ENCODE measurements at places on chromosomes 7 and 10.
A peak's percentile ranks its signal among the peaks of the same experiment; 100 is the strongest.

- H3K36me3 ChIP-seq = peaks cover 11% of the 10 kb centered on the region
- no peak overlapping the region for H3K27ac ChIP-seq
- H3K27me3 ChIP-seq = no peaks in the 10 kb centered on the region
- no peak overlapping the region for H3K4me3 ChIP-seq
Observed at GRCh38 chr10:11478807-11479206, 132.6 kb downstream of the USP6NL start.

DNA sequence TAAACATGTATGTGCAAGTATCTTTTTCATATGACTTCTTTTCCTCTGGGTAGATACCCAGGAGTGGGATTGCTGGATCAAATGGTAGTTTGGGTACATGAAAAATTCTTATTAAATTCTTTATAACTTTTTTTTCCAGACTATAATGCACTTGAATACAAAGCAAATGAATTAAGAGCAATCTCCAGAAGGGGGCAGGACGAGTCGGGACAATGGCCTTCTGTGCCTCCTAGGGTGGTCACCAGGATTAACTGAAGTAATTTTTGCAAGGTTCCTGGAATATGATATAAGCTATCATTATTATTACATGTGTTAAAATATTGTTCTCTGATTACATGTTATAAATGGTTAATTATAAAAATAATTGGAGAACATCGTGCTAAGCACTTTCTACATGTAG is 127.2 kb downstream of the PPP1R17 start:
- H3K36me3 ChIP-seq = no peaks in the 10 kb centered on the region
- H3K27ac ChIP-seq = no peak overlapping the region
- H3K27me3 ChIP-seq = no peaks in the 10 kb centered on the region
- no peak overlapping the region for H3K4me3 ChIP-seq
- DNase-seq = no peak

DNA sequence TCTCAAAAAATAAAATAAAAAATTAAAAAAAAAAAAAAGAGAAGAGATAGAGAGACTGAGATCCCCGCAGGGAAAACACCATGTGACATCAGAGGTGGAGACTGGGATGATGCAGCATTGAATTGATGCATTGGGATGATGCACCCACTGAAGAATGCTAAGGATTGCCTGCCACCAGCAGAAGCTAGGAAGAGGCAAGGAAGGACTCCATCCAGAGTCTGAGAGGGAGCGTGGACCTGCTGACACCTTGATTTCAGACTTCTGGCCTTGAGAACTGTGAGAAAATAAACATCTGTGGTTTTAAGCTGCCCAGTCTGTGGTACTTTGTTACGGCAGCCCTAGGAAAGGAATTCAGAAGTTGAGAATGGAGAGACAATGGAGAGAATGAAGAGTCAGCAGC is 89.8 kb upstream of the PRPS1L1 start:
- no peak for DNase-seq
- H3K4me1 ChIP-seq = no peaks in the 10 kb centered on the region
- H3K36me3 ChIP-seq = no peaks in the 10 kb centered on the region
- H3K27ac ChIP-seq = no peak overlapping the region
- no peaks in the 10 kb centered on the region for H3K27me3 ChIP-seq

DNA sequence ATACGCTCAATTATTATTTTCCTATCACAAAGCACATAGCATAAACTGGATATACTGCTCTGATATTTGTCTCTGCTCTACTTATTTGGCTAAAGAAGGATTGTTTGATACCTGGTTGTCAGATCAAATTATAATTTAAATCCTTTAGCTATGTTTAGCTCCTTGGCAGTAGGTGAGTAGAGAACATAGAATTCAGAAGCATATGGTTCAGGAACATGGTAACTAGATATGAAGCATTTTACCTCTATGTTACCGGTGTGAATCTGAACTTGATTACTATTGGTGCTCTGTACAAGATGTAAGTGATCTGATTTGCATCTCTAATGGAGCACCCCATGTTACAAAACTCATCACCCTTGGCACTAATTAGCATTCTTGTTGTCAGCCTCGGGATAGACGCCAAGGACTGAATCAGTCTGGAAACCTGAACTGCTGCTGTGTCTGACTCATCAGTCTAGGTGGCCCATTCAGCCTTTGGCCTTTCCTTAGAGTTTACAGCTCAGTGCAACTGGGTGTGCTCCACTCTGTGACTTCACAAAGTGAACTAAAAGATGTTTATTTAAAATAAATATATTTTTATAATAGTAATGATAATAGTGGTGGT is 12.3 kb upstream of the MYPN start:
- DNase-seq = no peak
- H3K4me1 ChIP-seq = no peaks in the 10 kb centered on the region
- H3K36me3 ChIP-seq = no peaks in the 10 kb centered on the region
- H3K27me3 ChIP-seq = no peaks in the 10 kb centered on the region

DNA sequence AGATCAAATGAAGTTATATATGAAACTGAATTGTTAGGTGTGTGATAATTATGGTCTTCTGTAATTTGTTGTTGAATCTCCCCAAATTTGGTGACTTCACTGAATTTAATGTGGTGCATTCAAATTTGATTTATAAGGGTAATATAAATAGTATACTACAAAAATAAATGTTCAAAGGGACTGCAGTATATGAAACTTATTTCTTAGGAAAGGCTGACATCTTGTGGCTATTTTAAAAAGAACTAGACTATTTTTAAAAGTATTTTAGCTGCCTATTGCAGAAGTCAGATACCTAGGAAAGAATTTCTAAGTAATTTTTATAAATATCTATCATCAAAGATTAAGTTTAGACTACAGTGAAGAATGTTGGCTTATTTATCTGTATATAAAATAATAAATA is 36.6 kb downstream of the ATRNL1 start:
- H3K27me3 ChIP-seq = no peaks in the 10 kb centered on the region
- H3K4me3 ChIP-seq = no peak overlapping the region
- peak; percentile 24 for DNase-seq
- no peak overlapping the region for H3K27ac ChIP-seq
- H3K4me1 ChIP-seq = no peaks in the 10 kb centered on the region

GRCh38 chr10:52778511-52779392 is 6.2 kb upstream of the MBL2 start:
- no peaks in the 10 kb centered on the region for H3K36me3 ChIP-seq
- no peaks in the 10 kb centered on the region for H3K4me1 ChIP-seq
- peaks cover 4% of the 10 kb centered on the region for H3K27me3 ChIP-seq
- no peak overlapping the region for H3K4me3 ChIP-seq
- no peak for DNase-seq

- H3K27ac ChIP-seq = no peak overlapping the region
- no peaks in the 10 kb centered on the region for H3K36me3 ChIP-seq
- H3K4me3 ChIP-seq = no peak overlapping the region
- no peak for DNase-seq
Observed at GRCh38 chr10:50572017-50572491, 51.7 kb downstream of the SGMS1 start.

DNA sequence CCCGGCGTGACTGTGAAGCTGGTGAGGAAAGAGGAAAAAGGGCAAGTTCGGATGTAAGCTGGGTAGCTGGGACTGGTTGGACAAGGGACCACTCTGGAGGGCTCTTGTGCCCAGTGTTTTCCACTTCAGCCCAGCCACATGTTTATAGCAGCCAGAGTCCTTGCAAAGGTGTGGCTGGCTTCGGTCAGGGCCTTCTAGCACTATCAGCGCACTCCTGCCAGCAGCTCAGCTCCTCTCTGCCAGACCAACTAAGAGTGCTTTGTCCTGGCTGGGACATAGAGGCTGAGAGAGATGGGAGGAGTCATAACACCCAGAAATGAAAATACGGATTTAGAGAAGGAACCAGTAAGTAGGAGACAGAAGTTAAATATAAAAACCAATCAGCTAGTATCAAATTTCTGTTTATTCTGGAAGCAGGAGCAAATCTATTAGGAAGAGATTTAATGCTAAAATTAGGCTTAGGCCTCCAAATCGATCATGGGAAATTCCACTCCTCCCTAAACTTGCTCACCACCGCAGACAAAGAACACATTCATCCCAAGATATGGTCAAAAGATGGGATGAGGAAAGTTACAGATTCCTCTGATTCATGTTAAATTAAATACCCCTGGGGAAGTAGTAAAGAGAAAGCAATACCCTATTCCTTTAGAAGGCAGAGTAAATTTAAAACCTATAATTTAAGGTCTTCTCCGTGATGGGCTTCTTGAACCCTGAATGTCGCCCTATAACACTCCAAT is 135.0 kb downstream of the RALA start:
- H3K36me3 ChIP-seq = no peaks in the 10 kb centered on the region
- no peak for DNase-seq
- no peaks in the 10 kb centered on the region for H3K4me1 ChIP-seq
- H3K4me3 ChIP-seq = no peak overlapping the region

DNA sequence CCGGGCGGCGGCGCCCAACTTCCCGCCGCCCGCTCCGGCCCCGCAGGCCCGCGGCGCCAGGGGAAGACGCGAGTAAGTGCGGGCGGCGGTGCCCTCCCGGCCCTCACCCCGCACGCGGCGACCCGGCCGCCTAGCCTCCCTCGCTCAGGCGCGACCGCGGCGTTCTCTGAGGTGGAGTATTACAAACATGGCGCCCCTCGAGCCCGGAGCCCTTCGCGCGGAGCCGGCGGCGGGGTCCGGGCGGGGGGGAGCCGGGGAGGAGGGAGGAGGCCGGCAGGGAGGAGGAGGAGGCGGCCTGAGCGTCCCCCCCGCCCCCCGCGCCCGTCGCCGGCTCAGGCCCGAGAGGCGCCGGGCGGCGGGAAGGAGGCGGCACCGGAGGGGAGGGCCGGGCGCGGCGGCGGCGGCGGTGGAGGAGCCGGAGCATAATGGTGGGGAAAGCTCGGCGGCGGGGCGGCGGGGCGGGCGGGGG is at the start of gene ZMYND11:
ZMYND11 (plus strand) TSS at position 324 of the 469 bp plus-strand sequence. CDS start 44,558 bp downstream, outside the sequence.
- H3K36me3 ChIP-seq = no peaks in the 10 kb centered on the region
- H3K27ac ChIP-seq = peak within 1 kb of the TSS; percentile 80
- no peaks in the 10 kb centered on the region for H3K27me3 ChIP-seq
- DNase-seq = peak; percentile 58
- H3K4me3 ChIP-seq = peak within 1 kb of the TSS; percentile 62

GRCh38 chr7:74575083-74575784 is 82.3 kb upstream of the GTF2I start:
- no peak for DNase-seq
- H3K36me3 ChIP-seq = peaks cover 12% of the 10 kb centered on the region
- no peaks in the 10 kb centered on the region for H3K4me1 ChIP-seq

- no peaks in the 10 kb centered on the region for H3K4me1 ChIP-seq
- no peak overlapping the region for H3K27ac ChIP-seq
- H3K27me3 ChIP-seq = no peaks in the 10 kb centered on the region
- H3K4me3 ChIP-seq = no peak overlapping the region
- no peak for DNase-seq
- no peaks in the 10 kb centered on the region for H3K36me3 ChIP-seq
Observed at GRCh38 chr10:64271508-64271907, 750.3 kb downstream of the REEP3 start.

DNA sequence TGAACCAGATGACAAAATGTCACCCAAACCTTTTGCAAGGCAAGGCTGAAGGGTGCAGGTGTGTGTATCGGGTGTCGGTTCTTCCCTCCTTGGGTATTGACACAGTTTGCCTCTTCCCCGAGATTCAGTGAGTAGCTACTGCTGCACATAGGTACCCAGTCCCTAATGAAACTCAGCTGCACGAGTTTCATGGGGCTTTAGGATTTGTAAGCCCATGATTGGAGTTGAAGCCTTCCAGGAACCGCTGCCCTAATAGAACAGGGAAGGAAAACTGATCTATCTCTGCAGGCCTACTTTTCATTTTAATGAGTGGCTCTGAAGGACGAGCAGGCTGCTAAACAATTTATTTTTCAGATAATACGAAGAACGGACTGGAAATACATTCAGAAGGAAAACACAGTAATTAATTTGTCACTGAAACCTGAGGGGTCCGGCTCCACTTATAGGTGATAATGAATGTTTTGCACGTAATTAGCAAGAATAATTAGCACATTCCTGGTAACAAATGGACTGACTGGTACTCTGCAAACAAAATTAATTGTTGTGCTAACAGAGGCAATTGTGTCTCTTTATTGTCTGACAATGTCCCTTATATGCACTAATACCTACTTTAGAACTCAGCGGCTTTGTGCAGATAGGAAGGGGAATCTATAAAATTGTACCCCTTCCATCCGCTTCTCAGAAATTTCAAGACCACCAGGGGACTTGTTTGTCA is 49.6 kb upstream of the FZD8 start:
- no peak overlapping the region for H3K4me3 ChIP-seq
- peak overlapping the region; percentile 43 for H3K27ac ChIP-seq
- H3K27me3 ChIP-seq = no peaks in the 10 kb centered on the region
- no peaks in the 10 kb centered on the region for H3K36me3 ChIP-seq
- DNase-seq = no peak

All from neuronal stem cell (in vitro differentiated cells).